Activated CD4-positive, alpha-beta T cell treated with anti-CD3 and anti-CD28 coated beads, Interleukin-2, amount 10 ng/mL, durations not matched to agents 7 days and 5 days (primary cell): ENCODE measurements at places on chromosomes 12 and 14.

- no peaks in the 10 kb centered on the region for H3K27me3 ChIP-seq
- H3K4me3 ChIP-seq = no peak overlapping the region
- no peaks in the 10 kb centered on the region for H3K4me1 ChIP-seq
- no peak overlapping the region for H3K27ac ChIP-seq
- DNase-seq = no peak
These were observed 728.8 kb upstream of the LMO3 start for GRCh38 chr12:17334784-17335183.

DNA sequence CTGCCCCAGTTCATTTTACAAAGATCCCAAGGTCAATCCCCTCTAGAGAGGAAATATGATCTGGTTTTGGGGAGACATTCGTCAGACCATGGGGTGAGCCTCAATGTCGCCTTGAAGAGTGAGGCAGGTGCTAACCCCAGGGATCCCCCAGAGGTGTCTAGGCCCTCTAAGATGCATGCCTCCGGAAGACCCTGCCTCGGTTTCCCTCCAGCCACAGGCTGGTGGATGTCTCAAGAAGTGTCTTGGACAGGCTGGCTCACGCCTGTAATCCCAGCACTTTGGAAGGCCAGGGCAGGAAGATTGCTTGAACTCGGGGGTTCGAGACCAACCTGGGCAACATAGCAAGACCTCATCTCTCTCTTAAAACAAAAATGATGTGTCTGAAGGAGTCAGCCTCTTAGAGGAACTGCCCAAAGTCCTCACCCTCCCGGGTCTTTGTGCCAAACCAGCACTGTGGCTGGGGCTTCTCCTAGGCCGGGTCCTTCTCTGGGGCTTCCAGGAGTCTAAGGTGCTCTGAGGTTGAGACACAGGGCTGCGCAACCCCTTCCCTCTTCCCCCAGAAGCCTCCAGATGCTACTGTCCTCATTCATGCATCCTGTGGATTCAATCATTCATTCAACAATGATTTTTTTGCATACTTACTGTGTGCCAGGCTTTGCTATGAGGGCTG is 24.7 kb upstream of the BEGAIN start:
- H3K36me3 ChIP-seq = no peaks in the 10 kb centered on the region
- peaks cover under 1% of the 10 kb centered on the region for H3K4me1 ChIP-seq
- no peak overlapping the region for H3K4me3 ChIP-seq

DNA sequence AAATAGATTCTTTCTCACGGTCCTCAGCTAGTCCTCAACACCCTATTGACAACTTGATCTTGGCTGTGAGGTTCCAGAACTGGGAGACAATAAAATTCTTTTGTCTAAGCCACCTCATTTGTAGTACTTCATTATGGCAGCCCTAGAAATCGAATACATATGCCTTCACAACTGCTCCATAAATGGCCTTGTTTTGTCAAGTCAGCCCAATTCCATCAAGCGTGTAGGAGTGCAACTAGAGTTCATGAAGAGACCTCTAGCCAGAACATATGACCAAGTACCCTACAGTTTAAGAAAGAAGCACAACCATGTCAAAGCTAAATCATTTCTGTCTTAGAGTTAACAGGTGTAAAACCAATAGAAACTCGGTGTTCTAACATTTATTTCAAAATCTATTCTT is 45.0 kb upstream of the PLEKHA5 start:
- H3K27me3 ChIP-seq = peaks cover 2% of the 10 kb centered on the region
- no peaks in the 10 kb centered on the region for H3K4me1 ChIP-seq
- no peak overlapping the region for H3K27ac ChIP-seq
- no peak for DNase-seq

DNA sequence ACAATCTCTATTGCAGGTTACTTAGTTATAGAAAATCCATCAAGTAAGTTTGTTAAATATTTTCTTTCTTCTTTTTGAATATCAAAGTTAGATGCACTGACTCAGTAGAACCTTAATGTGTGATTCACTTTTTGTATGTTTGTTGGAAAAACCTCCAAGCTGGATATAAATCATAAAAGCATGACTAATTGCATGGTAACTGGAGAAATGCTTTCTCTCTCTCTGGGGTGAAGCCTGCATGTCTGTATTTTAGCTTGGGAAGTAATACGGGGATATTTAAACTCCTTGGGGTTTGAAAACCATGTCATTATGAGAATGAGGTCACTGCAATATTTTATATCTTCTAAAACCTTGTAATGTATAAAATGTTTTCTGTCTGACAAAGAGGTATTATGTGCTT is 58.6 kb upstream of the MYF6 start:
- H3K4me1 ChIP-seq = no peaks in the 10 kb centered on the region
- no peak overlapping the region for H3K4me3 ChIP-seq
- H3K27ac ChIP-seq = no peak overlapping the region
- no peak for DNase-seq
- no peaks in the 10 kb centered on the region for H3K36me3 ChIP-seq

GRCh38 chr14:69749956-69750355 is 17.0 kb upstream of the SRSF5 start:
- no peak overlapping the region for H3K4me3 ChIP-seq
- peaks cover 7% of the 10 kb centered on the region for H3K4me1 ChIP-seq
- no peak for DNase-seq
- no peak overlapping the region for H3K27ac ChIP-seq
- no peaks in the 10 kb centered on the region for H3K36me3 ChIP-seq

DNA sequence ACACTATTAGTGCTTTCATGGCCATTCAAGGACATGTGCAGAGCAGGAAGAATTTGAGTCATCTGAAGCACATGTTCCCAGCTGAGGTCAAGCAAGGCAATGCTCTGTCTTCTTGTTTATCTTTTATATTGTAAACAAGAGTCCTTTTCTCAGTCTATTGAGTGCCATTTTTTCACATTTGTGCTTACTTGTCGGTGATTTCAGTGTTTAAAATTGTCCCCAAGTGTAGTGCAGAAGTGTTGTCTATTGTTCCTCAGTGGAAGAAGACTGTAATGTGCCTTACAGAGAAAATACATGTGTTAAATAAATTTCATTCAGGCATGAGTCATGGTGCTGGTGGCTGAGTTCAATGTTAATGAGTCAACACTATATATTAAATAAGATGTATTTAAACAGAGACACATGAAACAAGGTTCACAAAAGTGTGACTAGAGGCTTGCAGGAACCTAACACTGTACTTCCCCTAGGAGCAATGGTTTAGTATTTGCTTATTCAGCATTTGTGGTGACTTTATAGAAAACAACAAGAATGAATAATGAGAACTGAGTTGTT is 391.1 kb downstream of the LRIG3 start:
- H3K27me3 ChIP-seq = no peaks in the 10 kb centered on the region
- no peak for DNase-seq
- H3K4me3 ChIP-seq = no peak overlapping the region
- no peaks in the 10 kb centered on the region for H3K36me3 ChIP-seq
- H3K4me1 ChIP-seq = no peaks in the 10 kb centered on the region

GRCh38 chr12:129208566-129208965 is 355.3 kb downstream of the GLT1D1 start:
- no peaks in the 10 kb centered on the region for H3K27me3 ChIP-seq
- H3K27ac ChIP-seq = no peak overlapping the region
- H3K4me3 ChIP-seq = no peak overlapping the region
- DNase-seq = no peak
- no peaks in the 10 kb centered on the region for H3K36me3 ChIP-seq

DNA sequence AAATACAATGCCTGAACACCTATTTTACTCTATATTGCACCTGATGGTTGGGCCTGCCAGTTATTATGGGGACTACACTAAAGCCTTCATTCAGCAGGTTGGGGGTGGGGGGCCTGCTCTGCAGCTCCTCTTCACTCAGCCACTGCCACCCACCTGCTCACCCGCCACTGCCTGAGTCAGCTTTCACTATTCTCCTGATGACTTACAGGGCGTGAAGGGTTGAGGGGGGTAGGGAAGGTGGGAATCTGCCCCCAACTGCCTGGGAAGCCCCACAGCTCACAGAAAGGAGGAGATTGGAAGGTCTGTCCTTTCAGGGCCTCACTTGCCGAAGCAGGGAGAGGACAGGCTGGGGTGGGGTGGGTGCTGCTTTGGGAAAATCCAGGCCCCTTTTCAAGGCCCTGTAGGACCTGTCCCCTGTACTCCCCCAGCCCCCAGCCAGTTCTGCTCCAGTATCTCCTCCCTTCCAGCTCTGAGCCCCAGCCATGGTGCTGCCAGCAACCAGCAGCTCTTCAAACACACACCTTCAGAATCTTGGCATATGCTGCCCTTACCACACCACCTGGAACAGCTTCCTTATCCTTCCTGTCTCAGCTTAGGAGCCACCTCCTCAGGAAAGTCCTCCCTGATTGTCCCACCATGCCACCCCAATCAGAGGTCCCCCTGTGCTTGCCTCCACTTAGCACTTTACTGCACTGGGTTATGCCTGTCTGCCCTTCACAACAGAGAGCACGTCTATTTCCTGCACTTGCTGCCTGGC is 33.1 kb downstream of the IRF2BPL start:
- DNase-seq = no peak
- no peak overlapping the region for H3K27ac ChIP-seq
- H3K4me3 ChIP-seq = no peak overlapping the region
- H3K27me3 ChIP-seq = no peaks in the 10 kb centered on the region
- H3K36me3 ChIP-seq = no peaks in the 10 kb centered on the region

DNA sequence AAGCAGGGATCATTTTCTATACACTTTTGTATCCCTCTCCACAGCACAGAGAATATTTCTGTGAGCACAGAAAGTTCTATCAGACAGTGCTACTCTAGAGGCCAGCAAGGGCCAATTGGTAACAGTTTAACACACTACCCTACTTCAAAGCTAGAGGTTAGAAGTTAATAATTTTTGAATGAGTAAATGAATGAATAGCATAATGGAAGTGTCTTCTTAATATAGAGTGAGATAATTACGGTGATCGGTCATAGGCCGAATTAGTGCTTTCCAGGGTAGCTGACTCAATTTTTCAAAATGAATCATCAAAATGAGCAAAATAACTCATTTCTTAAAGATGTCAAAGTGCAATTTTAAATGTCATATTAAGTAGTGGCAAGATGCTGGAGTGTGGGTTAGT is 67.0 kb upstream of the CCDC198 start:
- no peak for DNase-seq
- no peak overlapping the region for H3K4me3 ChIP-seq
- H3K36me3 ChIP-seq = no peaks in the 10 kb centered on the region
- H3K27me3 ChIP-seq = no peaks in the 10 kb centered on the region
- H3K27ac ChIP-seq = no peak overlapping the region
- no peaks in the 10 kb centered on the region for H3K4me1 ChIP-seq

DNA sequence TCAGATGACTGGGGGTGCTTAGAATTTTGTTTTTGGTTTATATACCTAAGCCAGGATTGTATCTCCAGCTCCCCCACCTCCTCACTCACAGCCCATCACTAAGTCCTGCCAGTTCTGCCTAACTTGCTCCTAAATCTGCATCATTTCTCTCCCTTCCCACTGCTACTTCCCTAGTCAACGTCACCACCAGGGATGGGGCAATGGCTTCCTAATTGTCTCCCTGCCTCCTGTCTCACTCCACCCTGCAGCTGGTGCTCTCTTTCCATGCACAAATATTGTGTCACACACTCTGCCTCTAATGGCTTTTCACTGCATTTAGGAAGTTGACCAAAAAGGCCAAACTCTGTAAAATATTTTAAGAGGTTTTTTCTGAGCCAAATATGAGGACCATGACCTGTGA is 11.5 kb downstream of the OAS2 start:
- H3K27me3 ChIP-seq = no peaks in the 10 kb centered on the region
- no peak overlapping the region for H3K27ac ChIP-seq
- H3K4me1 ChIP-seq = peaks cover 71% of the 10 kb centered on the region

DNA sequence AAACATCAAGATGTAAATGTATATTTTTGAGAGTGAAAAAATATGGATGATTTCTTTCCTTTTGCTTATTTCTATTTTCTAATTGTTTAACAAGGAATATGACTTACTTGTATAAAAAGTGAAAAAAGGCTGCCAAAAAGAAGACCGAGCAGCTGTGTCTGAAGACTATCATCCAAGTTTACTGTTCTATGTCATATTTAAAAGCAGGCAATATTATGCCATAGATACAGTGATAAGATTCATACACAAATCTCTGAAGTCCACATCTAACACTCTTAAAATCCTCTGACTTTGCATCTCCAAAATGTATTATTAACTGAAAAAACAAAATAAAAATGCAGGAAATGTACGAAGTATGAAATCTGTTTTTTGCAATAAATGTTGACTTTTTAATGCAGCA is 109.1 kb downstream of the SEC23A start:
- no peak overlapping the region for H3K27ac ChIP-seq
- no peaks in the 10 kb centered on the region for H3K36me3 ChIP-seq
- DNase-seq = no peak

DNA sequence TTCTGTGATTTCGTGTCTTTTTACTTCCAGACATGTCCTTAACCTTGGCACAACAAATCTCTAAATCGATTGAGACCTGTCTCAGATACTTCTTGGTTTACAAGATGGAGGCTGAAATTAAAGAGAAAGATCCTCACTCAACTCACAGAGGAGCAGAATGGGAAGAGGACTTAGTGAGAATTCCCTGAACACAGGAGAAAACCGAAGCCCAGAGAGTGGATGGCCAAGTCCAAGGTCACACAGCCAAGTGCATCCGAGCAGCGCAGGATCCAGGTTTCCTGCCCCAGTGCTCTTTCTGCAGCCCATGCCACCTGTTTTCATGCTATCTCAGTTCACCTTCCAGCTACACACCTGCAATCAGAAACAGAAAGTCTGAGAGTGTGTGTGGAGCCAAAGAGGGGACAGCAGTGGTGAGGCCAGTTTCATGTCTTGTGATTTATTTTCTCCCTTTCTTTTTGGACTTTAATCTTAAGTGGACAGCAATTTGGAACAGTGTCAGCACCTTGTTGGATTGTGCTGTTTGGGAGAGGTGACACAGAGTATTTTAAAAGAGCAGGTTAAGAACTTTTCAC is 22.9 kb upstream of the TCL1B start:
- H3K27me3 ChIP-seq = no peaks in the 10 kb centered on the region
- DNase-seq = no peak
- peaks cover 9% of the 10 kb centered on the region for H3K4me1 ChIP-seq
- no peak overlapping the region for H3K27ac ChIP-seq

DNA sequence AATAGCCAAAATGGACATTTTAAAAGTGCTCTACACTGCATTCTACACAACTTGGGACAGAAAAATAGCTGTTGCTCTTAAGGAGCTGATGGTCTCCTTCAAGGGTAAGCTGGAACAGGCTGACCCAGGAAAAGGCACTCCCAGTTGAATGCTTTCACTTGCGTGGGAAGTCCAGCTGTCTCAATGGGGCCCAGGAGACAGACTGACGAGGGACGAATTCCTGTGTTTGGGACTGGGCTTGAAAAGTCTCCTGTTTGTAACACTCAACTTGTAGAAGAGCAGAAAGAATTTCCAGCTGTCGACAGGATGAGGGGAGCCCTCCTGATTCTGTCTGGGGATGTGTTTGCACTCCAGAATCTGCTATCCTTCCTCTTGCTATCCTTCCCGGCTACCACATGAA is 180.8 kb downstream of the ZFP36L1 start:
- peaks cover 9% of the 10 kb centered on the region for H3K36me3 ChIP-seq
- DNase-seq = no peak
- H3K4me3 ChIP-seq = no peak overlapping the region
- peaks cover 11% of the 10 kb centered on the region for H3K4me1 ChIP-seq
